Right lobe of liver (tissue), 6 donors: ENCODE measurements at places on chromosomes 7 and 10. TPM values are rescaled to one million over a fixed set of nuclear protein-coding genes. Genes with fewer than 3 reads are reported as not detected.

ICA1 gene
- total RNA-seq, result 1.7 TPM

CHN2 gene
- 57.7 TPM for total RNA-seq

FFAR4 gene
- 0.07 TPM for total RNA-seq

OR6V1 gene
- not detected for total RNA-seq

PLEKHS1 gene
- not detected for total RNA-seq

PARG gene
- total RNA-seq, result 12.0 TPM

DNA sequence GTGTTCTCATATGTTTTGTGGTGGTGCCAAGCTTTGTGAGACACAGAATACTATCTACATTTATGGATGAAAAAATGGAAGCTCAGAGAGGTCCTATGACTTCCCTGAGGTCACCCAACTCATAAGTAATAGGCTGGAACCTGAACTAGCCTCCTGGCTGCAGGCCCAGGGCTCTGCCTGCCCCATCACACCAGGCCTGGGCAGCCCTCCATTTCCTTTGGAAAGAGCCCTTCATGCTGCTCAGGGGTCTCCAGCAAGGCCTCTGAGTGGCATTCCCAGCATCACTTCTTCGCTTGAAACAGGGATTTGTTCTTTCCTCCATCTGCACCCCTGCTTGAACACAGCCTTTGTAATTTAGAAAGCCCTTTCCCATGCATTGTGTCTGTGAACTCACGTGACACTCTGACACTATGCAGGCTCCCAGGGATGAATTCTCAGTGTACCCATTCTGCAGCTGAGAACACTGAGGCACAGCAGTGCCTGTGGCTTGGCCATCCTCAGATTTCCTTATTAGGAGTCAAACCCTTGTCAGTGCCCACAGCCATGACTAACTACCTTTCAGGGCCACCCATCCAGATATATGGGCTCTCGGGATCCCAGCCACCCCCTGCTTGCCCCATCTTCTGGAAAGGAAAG lies 127.8 kb upstream of the PPIF start:
- H3K36me3 ChIP-seq, result peaks cover 15% of the 10 kb centered on the region
- no peak for DNase-seq
- H3K4me3 ChIP-seq, result no peak overlapping the region
- H3K27ac ChIP-seq, result no peak overlapping the region
- H3K27me3 ChIP-seq, result no peaks in the 10 kb centered on the region
- peaks cover 5% of the 10 kb centered on the region for H3K4me1 ChIP-seq

DNA sequence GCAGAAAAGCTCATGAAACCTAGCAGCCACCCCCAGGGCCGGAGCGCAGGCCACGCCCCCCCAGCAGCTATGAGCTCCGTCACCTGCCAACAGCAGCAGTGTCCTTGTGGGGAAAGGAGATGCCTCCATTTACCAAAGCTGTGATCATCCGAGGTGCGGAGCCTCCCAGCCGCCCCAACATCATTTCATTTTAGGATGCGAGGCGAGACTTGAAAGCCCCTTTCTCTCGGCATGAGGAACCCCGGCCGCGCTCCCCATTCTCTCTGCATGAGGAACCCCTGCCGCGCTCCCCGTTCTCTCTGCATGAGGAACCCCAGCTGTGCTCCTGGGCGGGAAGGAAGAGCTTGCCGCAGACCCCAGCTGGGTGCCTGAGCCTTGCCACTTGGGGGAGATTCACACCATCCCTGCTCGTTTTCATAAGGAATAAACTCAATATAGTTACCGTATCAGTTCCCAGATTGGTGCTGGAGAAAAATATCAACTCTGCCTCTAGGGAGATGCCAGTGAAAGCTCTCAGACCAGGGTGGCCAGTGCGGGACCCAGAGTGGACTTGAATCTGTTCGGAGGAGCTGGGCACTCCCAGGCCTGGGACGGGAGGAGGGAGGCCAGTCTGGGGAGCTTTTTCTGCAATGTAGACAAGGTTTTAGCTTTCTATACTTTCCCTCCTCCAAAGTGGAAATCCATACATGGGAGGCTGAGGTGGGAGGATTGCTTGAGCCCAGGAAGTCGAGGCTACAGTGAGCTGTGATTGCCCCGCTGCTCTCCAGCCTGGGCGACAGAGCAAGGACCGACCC lies 35.0 kb downstream of the JAKMIP3 start:
- no peak overlapping the region for H3K4me3 ChIP-seq
- no peaks in the 10 kb centered on the region for H3K36me3 ChIP-seq
- DNase-seq, result no peak
- no peak overlapping the region for H3K27ac ChIP-seq
- H3K4me1 ChIP-seq, result no peaks in the 10 kb centered on the region

DNA sequence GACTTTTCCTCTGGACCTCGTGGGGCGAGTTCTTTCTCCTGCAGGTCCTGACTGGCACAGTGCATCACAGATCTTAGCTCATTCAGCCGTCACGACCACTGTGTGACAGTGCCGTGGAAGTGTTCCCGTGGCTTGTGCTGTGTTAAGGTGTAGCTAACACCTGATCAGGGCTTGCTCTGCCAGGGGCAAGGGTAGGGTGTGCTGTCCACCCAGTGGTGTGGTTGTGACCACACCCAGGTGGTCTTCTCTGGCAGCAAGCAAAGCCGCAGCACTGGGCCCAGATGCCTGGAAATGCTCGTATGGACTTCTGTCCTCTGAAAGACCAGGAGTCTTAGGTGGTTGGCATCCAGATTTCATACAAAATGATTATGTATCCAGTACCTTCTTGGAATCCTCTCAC lies 86.2 kb downstream of the GLRX3 start:
- no peak overlapping the region for H3K27ac ChIP-seq
- DNase-seq, result peak; percentile 21
- no peaks in the 10 kb centered on the region for H3K27me3 ChIP-seq
- no peaks in the 10 kb centered on the region for H3K4me1 ChIP-seq
- H3K36me3 ChIP-seq, result no peaks in the 10 kb centered on the region
- H3K4me3 ChIP-seq, result no peak overlapping the region

- H3K4me1 ChIP-seq, result no peaks in the 10 kb centered on the region
- no peaks in the 10 kb centered on the region for H3K36me3 ChIP-seq
- no peaks in the 10 kb centered on the region for H3K27me3 ChIP-seq
- H3K27ac ChIP-seq, result no peak overlapping the region
Measured at GRCh38 chr10:110366635-110367034, 61.9 kb upstream of the SMNDC1 start.

DNA sequence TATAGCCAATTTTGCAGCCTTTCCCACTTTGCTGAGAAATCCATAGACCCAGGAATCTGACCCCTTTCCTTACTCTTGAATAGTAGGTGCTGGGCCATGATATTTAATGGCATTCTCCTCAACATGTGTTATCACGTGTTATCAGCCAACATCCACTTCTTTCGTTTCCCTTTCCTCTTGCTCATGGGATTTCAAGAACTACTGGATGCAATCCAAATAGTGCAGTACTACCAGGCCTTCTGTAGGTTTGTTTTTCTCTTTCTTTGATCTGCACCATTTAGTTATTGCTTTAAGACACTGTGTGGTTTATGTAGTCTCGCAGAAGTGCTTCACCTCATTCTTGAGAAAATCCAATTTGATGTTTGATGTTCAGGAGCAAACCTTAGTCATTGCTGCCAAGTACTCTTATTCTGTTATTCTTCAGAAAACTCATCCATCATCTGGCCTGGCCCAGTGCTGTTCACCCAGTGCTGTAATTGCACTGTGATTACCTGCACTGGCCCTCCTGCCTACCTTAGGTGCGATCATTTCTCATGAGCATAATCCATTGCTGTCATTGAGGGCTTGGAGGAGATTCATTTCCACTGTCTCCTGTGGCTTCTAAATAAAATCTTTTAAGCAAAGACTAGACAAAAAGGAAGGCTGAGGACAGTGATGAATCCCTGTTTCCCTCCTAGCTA lies 315.3 kb downstream of the BMPER start:
- H3K27me3 ChIP-seq, result no peaks in the 10 kb centered on the region
- H3K36me3 ChIP-seq, result no peaks in the 10 kb centered on the region
- no peak for DNase-seq
- H3K4me1 ChIP-seq, result no peaks in the 10 kb centered on the region

- H3K27ac ChIP-seq, result no peak overlapping the region
- no peaks in the 10 kb centered on the region for H3K36me3 ChIP-seq
- no peak overlapping the region for H3K4me3 ChIP-seq
- H3K27me3 ChIP-seq, result no peaks in the 10 kb centered on the region
Measured at GRCh38 chr10:72785409-72785808, 93.5 kb downstream of the MCU start.

DNA sequence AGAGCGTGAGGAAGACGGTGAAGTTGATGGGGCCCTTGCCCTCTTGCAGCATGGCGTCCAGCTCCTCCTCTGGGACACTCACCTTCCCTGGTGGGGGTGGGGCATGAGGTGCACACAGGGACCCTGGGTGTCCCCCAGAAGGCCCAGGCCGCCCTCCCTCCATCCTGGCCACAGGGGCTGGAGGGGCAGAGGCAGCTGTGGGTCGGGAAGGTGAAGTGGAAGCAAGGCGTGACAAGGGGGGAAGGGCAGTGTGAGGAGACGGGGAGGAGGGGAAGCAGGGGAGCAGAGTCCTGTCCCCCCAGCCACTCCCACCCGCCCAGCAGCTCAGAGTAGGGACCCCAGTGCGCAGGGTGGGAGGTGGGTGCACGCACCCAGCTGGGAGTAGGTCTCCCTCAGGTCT lies 791 bp downstream of the MYL7 start:
- H3K36me3 ChIP-seq, result no peaks in the 10 kb centered on the region
- no peak for DNase-seq
- no peaks in the 10 kb centered on the region for H3K27me3 ChIP-seq
- no peak overlapping the region for H3K27ac ChIP-seq
- H3K4me1 ChIP-seq, result no peaks in the 10 kb centered on the region
- no peak overlapping the region for H3K4me3 ChIP-seq

- no peak overlapping the region for H3K27ac ChIP-seq
- no peaks in the 10 kb centered on the region for H3K27me3 ChIP-seq
- no peak for DNase-seq
Measured at GRCh38 chr10:61834519-61834918, 67.0 kb upstream of the ARID5B start.

- H3K36me3 ChIP-seq, result no peaks in the 10 kb centered on the region
- no peak overlapping the region for H3K27ac ChIP-seq
Measured at GRCh38 chr7:86846494-86847190, 202.9 kb downstream of the GRM3 start.
